ENCODE measurements at places on chromosomes 5 and 9. TPM values are rescaled to one million over a fixed set of nuclear protein-coding genes. Genes with fewer than 3 reads are reported as not detected.

MEGF10 gene
- 0.35 TPM for total RNA-seq

DNA sequence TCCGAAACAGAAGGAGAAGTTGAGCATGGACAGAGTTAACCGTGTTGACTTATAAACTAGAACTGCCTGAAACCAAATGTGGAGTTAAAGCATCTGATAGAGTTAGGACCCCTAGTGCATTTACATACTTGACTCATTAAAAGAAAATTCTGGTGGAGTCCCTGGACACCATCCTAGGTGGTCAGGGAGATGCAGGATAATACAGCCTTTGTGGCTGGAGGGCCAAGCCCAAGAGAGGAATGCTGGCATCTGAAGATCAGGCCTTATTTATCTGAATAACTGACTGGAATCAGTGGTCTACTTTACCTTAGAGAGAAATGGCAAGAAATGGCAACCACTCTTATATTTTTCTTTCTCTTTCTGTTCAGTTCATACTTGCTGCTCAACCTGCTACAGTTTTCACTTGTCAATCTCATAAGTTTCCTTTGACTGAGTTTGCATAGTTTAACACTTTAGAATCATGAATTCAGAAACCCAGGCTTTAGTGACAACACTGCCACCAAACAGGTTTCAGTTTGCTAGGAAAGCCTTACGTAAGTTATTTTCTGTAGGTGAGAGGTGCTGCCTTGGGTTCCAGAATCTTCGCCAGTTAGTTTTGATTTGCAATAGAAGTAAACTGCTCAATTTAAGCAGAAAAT lies 10.2 kb downstream of the CMYA5 start:
- H3K27me3 ChIP-seq: no peaks in the 10 kb centered on the region
- DNase-seq: no peak
- H3K4me3 ChIP-seq: no peak overlapping the region
- H3K4me1 ChIP-seq: no peaks in the 10 kb centered on the region
- no peaks in the 10 kb centered on the region for H3K36me3 ChIP-seq
- no peak overlapping the region for H3K27ac ChIP-seq

FCN1 gene
- total RNA-seq: 0.79 TPM

FTMT gene
- not detected for total RNA-seq

GRCh38 chr5:178435321-178436238 lies 154.6 kb downstream of the COL23A1 start:
- no peak for DNase-seq
- no peaks in the 10 kb centered on the region for H3K4me1 ChIP-seq
- no peaks in the 10 kb centered on the region for H3K36me3 ChIP-seq

DNA sequence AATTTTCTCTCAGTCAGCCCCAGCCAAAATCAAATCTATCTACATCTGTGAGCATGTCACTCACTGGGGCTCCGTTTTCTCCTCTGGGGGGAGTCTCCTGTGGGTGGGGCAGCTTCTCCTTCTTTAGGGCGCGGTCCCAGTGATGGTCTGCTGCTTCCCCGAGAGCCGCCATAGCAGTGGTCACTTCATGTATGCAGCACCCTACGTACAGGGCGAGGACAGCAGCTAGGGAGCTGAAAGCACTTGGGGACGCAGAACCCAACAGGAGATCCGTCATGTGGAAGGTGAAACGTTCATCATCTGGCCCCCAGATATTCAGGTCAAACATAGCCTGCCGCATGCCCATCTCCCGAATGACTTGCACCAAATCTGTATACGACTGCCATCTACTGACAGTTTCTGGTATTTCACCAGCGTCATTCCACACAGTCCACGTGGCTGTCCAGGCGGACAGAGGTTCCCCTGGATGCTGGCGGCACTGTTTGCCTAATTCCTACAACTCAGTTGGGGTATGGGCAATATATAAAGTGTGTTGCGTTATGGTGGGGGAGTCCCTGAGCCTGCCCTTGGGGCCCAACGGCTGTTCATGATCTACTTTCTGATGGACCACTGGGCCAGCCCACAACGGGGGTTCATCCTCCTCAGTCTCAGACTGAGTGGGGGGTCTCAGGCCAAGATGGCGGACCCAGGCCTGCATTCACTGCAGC lies 795.0 kb downstream of the EFNA5 start:
- DNase-seq: no peak
- H3K36me3 ChIP-seq: no peaks in the 10 kb centered on the region
- H3K4me3 ChIP-seq: no peak overlapping the region

GRCh38 chr5:68374796-68375518 lies 159.4 kb downstream of the PIK3R1 start:
- DNase-seq: no peak
- H3K27me3 ChIP-seq: no peaks in the 10 kb centered on the region
- H3K36me3 ChIP-seq: no peaks in the 10 kb centered on the region
- H3K4me1 ChIP-seq: no peaks in the 10 kb centered on the region

- H3K27ac ChIP-seq: no peak overlapping the region
- H3K27me3 ChIP-seq: no peaks in the 10 kb centered on the region
- no peak for DNase-seq
- no peak overlapping the region for H3K4me3 ChIP-seq
Measured at GRCh38 chr5:157890836-157891597, 32.1 kb upstream of the CLINT1 start.
